Stimulated activated CD8-positive, alpha-beta memory T cell treated with anti-CD3 and anti-CD28 coated beads, Interleukin-15, amount 100 ng/mL, for 24 hours (primary cell): ENCODE measurements at places on chromosomes 3 and 15.

GRCh38 chr3:9291821-9292410 is 42.5 kb upstream of the SRGAP3 start:
- DNase-seq, result no peak

DNA sequence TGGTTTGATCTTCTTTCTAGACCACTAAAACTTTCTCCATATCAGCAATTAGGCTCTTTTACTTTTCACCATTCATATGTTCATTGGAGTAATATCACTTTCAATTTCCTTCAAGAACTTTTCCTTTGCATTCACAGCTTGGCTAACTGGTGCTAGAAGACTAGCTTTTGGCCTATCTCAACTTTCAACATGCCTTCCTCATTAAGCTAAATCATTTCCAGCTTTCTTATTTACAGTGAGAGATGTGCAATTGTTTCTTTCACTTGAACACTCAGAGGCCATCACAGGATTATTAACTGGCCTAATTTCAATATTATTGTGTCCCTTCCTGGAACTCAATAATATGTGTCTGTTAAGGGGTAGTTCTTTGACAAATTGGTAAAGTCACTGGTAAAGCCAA is 42.8 kb upstream of the PLOD2 start:
- DNase-seq, result no peak

DNA sequence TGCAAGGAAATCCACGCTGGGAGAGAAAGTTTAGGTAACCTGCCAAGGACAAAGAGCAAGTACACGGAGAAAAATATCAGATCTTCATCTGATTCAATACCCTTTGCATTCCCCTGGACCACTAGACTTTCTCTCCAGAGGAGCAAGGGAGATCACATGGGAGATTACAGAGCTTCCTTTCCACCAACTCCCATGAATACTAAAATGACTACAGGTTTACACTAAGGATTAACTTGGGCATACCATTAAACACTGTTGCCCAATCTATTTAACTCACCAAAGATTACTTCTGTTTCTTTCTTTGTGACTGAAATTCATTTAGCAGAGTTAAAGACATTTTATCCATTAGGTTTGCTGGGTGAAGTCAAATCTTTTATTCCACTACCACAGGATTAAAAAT is 71.2 kb downstream of the RYK start:
- no peak for DNase-seq

- DNase-seq, result no peak
Measured at GRCh38 chr3:36867810-36868209, 77.0 kb downstream of the TRANK1 start.

DNA sequence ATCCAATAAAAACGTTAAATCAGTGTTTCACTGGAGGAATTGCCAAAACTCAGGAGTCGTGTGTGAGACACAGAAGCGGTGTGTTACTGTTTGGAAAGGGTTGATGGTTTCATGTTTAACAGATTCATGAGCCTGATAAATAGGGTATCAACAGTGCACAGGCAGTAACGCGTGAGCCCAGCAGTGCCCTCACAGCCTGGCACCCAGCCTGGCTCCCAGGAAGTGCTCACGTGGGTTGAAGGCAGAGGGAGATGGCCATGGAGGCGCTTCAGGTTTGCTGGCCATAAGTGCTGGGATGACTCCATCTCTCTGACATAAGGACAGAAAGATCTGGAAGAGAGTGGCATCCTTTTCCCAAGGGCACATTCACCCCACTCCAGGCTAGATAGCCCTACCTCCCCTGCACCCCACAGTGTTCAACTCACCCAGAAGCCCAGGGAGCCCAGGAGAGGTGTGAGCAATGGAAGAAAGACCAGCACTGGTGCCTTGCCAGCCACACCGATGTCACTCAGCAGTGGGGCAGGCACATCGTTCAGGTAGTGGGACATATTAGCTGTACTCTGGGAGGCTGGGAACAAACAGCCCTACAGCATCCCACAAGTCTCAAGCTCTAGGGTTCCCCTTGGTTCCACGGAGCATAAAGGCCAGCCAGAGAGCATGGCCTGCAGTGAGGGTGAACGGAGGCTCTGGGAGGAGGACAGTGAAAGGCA is 164.3 kb downstream of the LRRK1 start:
- DNase-seq, result no peak

DNA sequence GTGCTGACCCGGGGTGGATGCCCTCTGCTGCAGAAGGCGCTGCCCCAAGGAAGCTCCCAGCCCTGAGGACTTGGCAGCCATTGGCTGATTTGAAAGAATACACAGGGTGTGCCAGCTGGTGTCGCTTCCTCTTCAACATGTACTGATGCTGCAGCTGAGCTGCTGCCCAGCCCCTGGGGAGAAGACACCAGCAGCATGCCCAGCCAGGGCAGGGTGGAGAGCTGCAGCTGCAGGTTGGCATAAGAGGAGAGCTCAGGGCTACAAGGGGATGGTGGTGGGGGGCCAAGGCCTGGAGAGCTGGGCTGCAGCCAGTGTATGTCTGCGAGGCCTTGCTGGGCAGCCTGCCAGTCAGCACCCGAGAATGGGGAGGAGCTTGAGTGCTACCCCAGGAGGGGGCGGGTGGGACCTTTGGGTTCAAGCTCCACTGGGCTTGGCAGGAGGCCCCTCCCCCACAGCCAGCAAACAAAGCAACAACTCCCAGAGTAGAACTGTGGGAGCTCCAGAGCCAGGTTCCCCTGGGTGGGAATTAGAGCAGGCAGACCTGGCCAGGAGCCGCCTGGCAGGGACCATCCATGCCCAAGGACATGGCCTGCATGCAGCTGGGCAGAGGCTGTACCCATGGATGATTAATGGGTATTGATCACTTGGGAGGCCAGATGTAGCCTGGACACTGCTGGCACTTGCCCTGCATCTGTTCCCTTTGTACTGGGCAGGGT is 9.2 kb upstream of the SEMA4B start:
- no peak for DNase-seq

GRCh38 chr15:98699591-98700424 is 51.5 kb downstream of the IGF1R start:
- DNase-seq, result no peak

DNA sequence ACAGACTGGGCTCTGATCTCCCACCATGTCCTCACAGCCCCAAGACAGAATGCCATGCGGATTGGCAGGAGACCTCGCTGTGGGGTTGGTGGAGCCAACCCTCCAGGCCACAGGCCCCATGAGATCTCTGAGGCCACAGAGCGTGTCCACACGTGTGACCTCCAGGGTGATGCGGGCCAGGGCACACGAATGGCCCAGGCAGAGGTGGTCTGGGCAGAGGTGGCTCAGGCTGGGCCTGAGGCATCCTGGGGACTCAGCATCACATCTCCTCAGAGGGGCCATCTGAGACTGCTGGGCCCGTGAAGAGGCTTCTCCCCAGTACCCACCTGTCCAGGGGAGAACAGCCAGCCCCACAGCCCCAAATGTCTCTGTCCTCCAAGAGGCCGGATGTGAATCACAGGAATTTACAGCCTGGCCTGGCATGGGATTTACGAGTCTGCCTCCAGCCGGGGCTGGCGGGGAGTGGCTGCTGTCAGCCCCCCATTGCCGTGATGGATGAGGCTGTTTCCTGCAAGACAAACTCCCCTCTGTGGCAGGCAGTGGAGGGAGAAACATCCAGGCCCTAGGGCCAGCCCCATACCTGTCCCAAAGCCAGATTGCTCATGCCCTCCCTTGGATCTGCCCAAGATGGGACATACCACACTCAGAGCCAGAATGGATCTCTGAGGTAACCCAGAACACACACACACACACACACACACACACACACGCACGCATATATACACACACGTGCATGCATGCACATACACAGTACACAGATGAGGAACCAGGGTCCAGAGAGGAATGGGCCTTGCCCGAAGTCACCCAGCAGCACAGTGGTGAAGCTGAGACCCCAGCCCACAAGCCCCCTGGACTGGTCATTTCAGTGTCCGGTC is 208.3 kb downstream of the TBC1D2B start:
- no peak for DNase-seq

DNA sequence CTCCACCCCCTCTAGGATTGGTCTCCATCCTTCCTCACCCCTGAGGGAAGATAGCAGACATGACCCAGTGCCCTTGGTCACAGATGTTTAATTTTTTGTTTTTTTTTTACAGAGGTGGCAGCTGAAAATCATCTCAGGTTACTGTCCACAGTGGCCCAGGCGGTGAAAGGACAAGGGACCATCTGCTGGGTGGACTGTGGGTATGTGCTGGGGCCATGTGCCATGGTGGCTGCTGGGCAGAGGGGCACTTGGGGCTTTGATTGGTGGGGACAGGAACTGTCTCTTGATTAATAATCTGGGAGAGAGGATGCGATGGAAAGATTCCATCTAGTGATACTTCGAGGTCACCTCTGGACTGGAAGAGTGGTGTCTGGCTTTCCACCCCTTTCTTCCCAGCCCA is 25.4 kb downstream of the PDIA5 start:
- DNase-seq, result no peak
